Spinal cord (tissue), 10 donors: ENCODE measurements at places on chromosomes 6 and 20.
A peak's percentile ranks its signal among the peaks of the same experiment; 100 is the strongest.

DNA sequence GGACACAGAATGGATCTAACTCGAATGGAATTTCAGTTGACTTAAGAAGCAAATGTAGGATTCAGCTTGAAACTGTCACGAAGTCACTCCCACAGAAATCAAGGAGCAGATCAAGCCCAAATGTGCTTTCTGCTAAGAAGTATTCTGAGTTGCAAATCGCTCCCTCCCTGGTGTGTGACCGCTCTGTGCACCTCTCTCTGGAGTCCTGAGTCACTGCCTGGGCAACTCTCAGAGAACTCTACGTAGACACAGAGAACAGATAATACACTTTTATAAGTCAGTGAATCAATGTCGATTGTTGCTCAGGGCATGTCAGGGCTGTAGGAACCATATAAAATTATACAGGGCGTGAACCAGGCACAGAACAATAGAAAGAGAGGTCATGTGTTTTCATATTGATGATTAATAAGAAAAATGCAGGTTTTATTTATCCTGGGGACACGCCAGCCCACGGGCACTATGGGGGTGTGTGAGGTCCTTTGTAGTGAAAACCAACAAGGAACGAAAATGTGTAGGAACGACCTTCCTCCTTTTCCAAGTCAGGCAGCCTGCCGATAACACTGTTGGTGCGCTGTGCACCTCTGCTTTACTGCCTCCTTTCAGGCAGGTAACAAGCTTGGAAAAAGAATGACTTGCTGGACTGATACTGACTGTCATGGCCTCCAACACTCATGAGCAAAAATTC is 248.1 kb upstream of the FOXQ1 start:
- H3K4me1 ChIP-seq, result no peaks in the 10 kb centered on the region
- H3K27me3 ChIP-seq, result no peaks in the 10 kb centered on the region
- DNase-seq, result no peak
- no peaks in the 10 kb centered on the region for H3K36me3 ChIP-seq
- no peak overlapping the region for H3K4me3 ChIP-seq
- no peak overlapping the region for H3K27ac ChIP-seq

DNA sequence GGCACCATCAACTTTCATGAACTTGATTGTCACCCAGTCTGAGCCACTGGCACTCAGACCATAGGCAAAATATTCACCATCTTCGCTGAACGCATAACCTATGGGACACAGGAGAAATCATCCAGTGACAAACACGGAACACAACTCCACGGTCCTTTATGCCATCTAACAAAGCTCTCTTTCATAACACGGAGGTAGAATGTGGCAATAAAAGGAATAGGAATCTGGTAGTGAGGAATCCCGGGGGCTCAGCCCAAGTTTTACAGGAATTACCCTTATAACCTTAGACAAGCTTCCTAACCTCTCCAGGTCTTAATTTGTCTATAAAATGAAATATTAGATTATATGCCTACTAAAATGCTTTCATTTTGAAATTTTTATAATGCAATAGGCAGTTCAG is 29.4 kb downstream of the PREP start:
- no peaks in the 10 kb centered on the region for H3K27me3 ChIP-seq
- H3K36me3 ChIP-seq, result peaks cover 3% of the 10 kb centered on the region
- no peak overlapping the region for H3K4me3 ChIP-seq
- no peak overlapping the region for H3K27ac ChIP-seq
- H3K4me1 ChIP-seq, result no peaks in the 10 kb centered on the region

- DNase-seq, result no peak
- peaks cover 30% of the 10 kb centered on the region for H3K27me3 ChIP-seq
- peaks cover 22% of the 10 kb centered on the region for H3K4me1 ChIP-seq
- no peak overlapping the region for H3K4me3 ChIP-seq
- H3K36me3 ChIP-seq, result peaks cover 4% of the 10 kb centered on the region
These were observed 21.3 kb downstream of the TNXB start for GRCh38 chr6:32087574-32088486.

- no peak overlapping the region for H3K4me3 ChIP-seq
- DNase-seq, result no peak
- H3K4me1 ChIP-seq, result peaks cover 4% of the 10 kb centered on the region
- H3K36me3 ChIP-seq, result no peaks in the 10 kb centered on the region
These were observed 65.3 kb downstream of the BTBD3 start for GRCh38 chr20:11982955-11983470.

DNA sequence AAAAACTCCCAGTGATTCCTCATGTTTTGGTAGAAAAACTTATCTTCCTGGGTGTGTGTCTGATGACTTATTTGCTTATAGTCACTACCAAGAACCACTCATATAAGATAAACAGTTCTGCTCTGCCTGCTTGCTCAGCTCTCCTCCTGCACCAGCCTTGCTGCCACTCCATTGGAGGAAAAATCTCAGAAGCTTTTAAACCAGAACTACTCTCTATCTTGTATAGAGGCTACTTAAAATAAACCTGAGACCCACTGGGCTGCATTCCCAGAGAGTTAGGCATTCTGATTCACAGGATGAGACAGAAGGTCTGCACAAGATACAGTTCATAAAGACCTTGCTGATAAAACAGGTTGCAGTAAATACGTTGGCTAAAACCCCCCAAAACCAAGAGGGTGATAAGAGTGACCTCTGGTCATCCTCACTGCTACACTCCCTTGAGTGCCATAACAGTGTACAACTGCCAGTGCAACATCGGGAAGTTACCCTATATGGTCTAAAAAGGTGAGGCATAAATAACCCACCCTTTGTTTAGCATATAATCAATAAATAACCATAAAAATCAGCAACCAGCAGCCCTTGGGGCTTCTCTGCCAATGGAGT is 728.3 kb downstream of the EPHA7 start:
- no peak overlapping the region for H3K4me3 ChIP-seq
- no peak for DNase-seq
- H3K36me3 ChIP-seq, result no peaks in the 10 kb centered on the region
- H3K27ac ChIP-seq, result no peak overlapping the region
- H3K4me1 ChIP-seq, result no peaks in the 10 kb centered on the region

GRCh38 chr20:51111290-51111689 is 88.4 kb upstream of the KCNG1 start:
- no peak for DNase-seq
- H3K36me3 ChIP-seq, result no peaks in the 10 kb centered on the region
- H3K27me3 ChIP-seq, result no peaks in the 10 kb centered on the region
- peaks cover 5% of the 10 kb centered on the region for H3K4me1 ChIP-seq
- H3K4me3 ChIP-seq, result no peak overlapping the region

- H3K27ac ChIP-seq, result no peak overlapping the region
- no peak for DNase-seq
- no peak overlapping the region for H3K4me3 ChIP-seq
- no peaks in the 10 kb centered on the region for H3K4me1 ChIP-seq
- H3K36me3 ChIP-seq, result no peaks in the 10 kb centered on the region
- H3K27me3 ChIP-seq, result no peaks in the 10 kb centered on the region
These were observed 660.4 kb upstream of the FLRT3 start for GRCh38 chr20:14997791-14998190.

GRCh38 chr20:37573626-37574198 is 46.0 kb upstream of the BLCAP start:
- DNase-seq, result no peak
- no peak overlapping the region for H3K27ac ChIP-seq

DNA sequence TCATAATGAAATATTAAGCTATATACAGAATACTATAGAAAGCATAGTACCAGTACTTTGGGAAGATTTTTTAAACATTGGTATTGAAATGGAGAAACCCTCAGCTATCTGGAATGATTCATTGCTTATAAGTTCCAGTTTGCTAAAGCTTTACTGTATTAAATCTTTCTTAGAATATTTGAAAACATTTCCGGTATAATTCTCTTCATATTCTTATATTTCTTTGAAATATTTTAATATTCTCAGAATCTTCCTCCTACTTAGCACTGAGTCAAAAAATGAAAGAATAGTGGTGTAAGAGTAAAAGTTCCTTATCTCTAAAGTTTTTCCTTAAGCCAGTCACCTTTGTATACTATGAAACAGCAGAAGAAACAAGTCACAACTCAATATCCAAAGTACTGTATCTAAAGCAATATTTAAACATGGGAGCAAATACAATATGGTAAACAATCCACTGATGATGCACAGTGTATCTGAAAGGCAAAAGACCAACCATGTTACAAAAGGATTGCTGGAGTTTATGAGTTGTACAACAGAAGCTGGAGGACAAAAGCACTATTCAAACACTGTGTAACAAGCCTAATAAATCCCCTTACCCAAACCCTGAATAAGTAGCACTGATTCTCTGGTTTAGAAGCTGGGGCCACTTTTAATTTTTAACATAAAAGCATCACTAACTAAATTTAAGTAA is 102.1 kb downstream of the PRDM1 start:
- H3K4me3 ChIP-seq, result no peak overlapping the region
- no peak overlapping the region for H3K27ac ChIP-seq
- no peaks in the 10 kb centered on the region for H3K36me3 ChIP-seq
- no peaks in the 10 kb centered on the region for H3K4me1 ChIP-seq
- H3K27me3 ChIP-seq, result no peaks in the 10 kb centered on the region

DNA sequence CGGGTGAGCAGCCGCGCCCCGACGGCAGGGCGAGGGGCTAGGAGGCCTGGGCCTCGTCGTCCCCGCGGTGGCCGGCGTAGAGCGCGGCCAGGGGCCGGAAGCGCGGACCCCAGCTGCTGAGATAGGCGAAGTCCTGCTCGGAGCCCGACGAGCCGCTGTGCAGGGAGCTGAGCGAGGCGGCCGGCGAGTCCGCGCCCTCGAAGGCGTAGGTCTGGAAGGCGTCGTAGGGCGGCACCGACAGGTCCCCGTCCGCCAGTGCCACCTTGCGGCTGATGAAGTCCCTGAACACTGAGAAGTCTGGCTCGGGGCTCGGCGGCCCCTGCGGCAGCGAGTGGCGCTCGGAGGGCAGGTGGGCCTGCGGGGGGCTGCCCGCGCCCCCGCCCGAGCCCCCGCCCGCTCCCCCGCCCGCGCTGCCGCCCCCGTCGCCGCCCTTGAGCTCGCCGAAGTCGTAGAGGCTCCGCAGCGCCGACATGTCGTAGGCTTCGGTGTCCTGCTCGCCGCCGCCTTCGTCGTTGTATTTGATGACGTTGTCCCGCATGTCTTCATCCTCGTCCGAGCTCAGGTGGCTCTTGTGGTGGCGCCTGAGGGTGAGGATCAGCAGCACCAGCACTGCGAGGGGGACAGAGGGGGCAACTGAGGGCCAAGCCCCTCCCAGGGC is 56.5 kb downstream of the CD40 start:
- peaks cover 4% of the 10 kb centered on the region for H3K36me3 ChIP-seq
- peak; percentile 81 for DNase-seq
- peaks cover 39% of the 10 kb centered on the region for H3K27me3 ChIP-seq
- H3K27ac ChIP-seq, result no peak overlapping the region

DNA sequence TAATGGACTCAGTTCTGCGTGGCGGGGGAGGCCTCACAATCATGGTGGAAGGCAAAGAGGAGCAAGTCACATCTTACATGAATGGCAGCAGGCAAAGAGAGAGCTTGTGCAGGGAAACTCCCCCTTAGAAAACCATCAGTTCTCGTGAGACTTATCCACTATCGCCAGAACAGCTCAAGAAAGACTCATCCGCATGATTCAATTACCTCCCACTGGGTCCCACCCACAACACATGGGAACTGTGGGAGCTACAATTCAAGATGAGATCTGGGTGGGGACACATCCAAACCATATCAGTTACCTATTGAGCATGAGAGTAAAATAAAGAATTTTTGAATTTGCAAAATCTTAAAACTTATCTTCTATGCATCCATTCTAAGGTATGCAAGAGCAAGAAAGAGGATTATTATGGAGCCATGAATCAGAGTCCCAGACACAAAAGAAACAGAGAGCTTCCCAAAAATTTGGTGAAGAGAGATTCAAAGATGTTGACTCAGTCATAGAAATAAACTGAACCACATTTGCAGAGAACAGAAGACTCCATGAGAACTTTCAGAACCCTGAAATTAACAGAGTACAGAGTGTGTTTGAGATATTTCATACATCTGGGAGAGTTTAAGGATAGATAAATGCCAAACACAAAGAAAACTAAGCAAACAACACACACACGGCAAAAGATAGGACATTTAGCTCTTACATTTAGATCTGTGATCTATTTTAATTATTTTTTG is 17.1 kb upstream of the MOXD1 start:
- H3K4me3 ChIP-seq, result no peak overlapping the region
- DNase-seq, result no peak
- no peaks in the 10 kb centered on the region for H3K4me1 ChIP-seq
- no peak overlapping the region for H3K27ac ChIP-seq
- no peaks in the 10 kb centered on the region for H3K36me3 ChIP-seq

GRCh38 chr6:80622641-80623040 is 516.2 kb downstream of the BCKDHB start:
- no peak for DNase-seq
- H3K4me1 ChIP-seq, result no peaks in the 10 kb centered on the region
- no peak overlapping the region for H3K27ac ChIP-seq
- no peaks in the 10 kb centered on the region for H3K27me3 ChIP-seq
- H3K4me3 ChIP-seq, result no peak overlapping the region
